Naive thymus-derived CD8-positive, alpha-beta T cell (primary cell): ENCODE measurements at places on chromosomes 5 and 9.

- no peaks in the 10 kb centered on the region for H3K4me1 ChIP-seq
- no peak overlapping the region for H3K27ac ChIP-seq
- no peak overlapping the region for H3K4me3 ChIP-seq
- no peaks in the 10 kb centered on the region for H3K36me3 ChIP-seq
Observed at GRCh38 chr5:57795203-57795602, 312.6 kb upstream of the ACTBL2 start.

- peaks cover 5% of the 10 kb centered on the region for H3K27me3 ChIP-seq
- no peak overlapping the region for H3K4me3 ChIP-seq
- H3K27ac ChIP-seq, result no peak overlapping the region
- DNase-seq, result no peak
- H3K4me1 ChIP-seq, result no peaks in the 10 kb centered on the region
Observed at GRCh38 chr9:85014292-85014691, 344.8 kb downstream of the NTRK2 start.

GRCh38 chr5:154829181-154829588 is 21.2 kb downstream of the FAXDC2 start:
- peaks cover 36% of the 10 kb centered on the region for H3K4me1 ChIP-seq
- H3K27ac ChIP-seq, result peak overlapping the region; percentile 87
- no peak for DNase-seq
- H3K36me3 ChIP-seq, result peaks cover 4% of the 10 kb centered on the region
- H3K4me3 ChIP-seq, result peak overlapping the region; percentile 76
- no peaks in the 10 kb centered on the region for H3K27me3 ChIP-seq

DNA sequence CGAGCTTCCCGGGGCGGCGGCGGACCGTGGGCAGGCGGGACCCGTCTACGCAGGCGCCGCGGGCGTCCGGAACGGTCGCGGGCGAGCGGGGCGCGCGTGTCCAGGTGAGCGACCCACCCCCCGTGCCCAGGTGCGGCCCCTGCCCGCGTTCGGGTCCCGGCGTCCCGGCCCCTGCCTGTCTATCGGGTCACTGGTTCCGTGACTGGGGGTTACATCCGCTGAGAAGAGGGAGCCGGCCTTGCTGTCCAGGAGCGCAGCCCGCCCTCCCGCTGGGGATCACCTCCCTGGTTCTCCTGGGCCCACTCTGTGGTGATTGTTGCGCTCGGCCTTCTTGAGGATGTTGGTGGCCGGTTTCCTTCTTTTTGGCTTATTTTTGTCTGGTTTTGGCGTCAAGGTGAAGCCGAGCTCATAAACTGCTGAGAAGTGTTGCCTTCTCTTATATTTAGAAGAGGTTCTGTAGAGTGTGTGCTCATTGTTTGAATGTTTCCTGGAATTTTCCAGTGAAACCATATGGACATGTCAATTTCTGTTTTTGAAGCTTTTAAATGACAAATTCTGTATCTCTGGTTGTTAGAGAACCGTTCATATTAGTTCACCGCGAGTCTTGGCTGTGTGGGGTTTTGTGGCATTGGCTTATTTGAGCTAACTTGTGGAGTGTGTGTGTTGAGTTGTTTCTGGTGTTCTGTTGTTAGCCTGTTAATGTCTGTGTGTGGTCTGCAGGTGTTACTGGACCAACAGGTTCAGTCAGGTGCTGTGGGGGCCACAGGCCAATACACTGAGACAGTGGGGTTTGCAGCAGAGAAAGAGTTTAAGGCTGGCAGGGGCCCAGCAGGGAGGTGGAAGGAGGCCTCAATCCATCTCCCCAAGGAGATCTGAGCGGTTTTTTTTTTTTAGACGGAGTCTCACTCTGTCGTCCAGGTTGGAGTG is 621 bp downstream of the CEP72 start:
- H3K4me1 ChIP-seq, result peaks cover 59% of the 10 kb centered on the region
- DNase-seq, result no peak
- H3K36me3 ChIP-seq, result no peaks in the 10 kb centered on the region
- peak overlapping the region; percentile 94 for H3K27ac ChIP-seq
- H3K4me3 ChIP-seq, result peak overlapping the region; percentile 94

DNA sequence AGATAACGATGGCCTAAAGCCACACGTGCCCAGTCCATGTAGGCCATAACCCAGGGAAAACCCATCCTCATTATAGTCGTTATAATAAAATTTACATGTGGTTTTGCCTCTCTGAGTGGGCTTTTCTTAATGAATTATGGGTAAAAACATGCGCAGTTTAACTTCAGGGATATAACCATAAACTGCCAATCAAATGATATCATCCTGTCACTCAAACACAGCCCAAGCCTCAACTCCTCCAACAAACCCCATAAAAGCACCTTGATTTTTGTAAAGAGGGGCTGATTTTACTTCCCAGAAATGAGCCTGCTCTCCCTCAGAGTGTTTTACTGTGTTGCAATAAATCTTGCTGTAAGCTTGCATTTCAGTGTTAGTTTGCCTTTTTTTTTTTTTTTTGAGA is 15.8 kb upstream of the SETX start:
- no peak overlapping the region for H3K27ac ChIP-seq
- no peak overlapping the region for H3K4me3 ChIP-seq
- peaks cover 31% of the 10 kb centered on the region for H3K4me1 ChIP-seq
- no peaks in the 10 kb centered on the region for H3K27me3 ChIP-seq
